ENCODE measurements at places on chromosomes 11 and 22. TPM values are rescaled to one million over a fixed set of nuclear protein-coding genes. Genes with fewer than 3 reads are reported as not detected.

The AQP11 gene
- 4.1 TPM for total RNA-seq

- no peak for DNase-seq
Measured at GRCh38 chr11:59191095-59191494, 19.2 kb downstream of the DTX4 start.

GRCh38 chr11:128497776-128498095, 89.6 kb downstream of the ETS1 start:
- no peak for DNase-seq

GRCh38 chr11:121643479-121644186, 190.9 kb upstream of the SORL1-AS1 start:
- DNase-seq: no peak

- DNase-seq: no peak
Measured at GRCh38 chr22:28132466-28132865, 213.4 kb upstream of the PITPNB start.

DNA sequence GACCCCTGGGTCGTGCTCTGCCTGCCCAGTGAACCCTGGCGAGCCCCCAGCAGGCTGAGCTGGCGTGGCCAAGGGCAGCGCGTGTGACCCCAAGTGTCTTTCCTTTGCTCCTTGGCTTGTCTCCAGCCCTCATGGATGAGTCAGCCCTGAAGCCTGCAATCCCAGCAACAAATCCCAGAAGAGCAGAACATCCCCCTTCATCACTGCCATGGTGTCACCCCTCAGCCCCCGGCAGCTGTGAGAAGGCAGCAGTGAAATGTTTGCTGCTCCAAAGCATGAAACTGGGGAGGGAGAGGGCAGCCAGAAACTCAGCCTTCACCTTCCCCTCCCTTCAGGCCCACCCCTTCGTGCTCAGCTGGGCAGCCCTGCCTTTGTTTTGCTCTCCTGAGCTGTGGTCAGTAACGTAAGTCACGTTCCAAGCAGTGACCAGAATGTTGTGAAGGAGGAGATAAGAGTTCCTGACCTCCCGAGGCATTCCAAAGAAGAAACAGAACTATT, 29.8 kb downstream of the ADAMTS15 start:
- peak; percentile 92 for DNase-seq

GRCh38 chr11:59193587-59194130, 19.1 kb downstream of the MPEG1 start:
- DNase-seq: no peak

DNA sequence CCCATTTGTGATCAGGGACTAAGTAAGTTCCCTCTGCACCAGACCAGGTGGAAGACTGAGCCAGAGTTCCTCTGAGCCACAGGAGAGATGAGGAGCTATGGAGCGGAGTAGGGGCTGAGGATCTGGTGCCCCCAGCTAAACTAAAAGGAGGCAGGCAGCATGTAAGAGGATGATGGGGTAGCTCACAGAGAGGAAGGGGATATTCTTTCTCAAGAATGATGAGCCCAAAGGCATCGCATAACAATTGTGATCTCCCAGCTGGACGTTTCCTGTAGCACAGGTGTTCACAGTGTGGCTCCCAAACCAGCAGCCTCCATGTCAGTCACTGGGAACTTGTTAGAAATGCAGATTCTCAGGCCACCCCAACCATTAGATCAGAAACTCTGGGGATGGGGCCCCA, 24.4 kb downstream of the ADAMTS8 start:
- DNase-seq: no peak

DNA sequence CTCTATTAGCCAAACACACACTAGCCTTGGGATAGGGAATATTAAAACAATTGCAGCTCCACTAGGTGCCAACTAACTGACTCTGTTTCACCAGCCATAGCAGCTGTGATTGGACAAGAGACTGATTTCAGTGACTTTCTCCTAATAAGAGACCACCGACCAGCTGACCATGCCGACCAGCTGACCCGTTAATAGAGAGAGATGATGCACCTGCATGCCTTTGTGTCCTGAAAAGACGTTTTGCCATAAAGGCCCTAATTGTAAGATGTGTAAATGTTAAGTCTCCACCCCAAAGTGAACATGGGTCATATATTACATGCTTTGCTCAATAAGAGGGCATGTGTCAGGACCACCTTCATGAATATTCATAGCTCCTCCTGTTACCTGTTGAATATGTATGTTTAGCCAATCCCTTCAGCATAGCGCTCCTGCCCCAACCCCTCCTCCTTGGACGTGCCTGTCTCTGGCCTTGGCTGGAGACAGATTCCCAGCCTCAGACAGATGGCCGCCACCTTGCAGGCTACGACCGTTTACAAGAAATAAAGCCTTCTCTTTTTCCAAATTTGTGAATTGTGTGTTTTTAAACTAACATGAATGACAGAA, 1.3 kb upstream of the NADSYN1 start:
- DNase-seq: no peak

The NXPE1 gene
- total RNA-seq: 2.2 TPM

- DNase-seq: peak; percentile 11
Measured at GRCh38 chr11:93329936-93330445, 551 bp upstream of the DEUP1 start.

DNA sequence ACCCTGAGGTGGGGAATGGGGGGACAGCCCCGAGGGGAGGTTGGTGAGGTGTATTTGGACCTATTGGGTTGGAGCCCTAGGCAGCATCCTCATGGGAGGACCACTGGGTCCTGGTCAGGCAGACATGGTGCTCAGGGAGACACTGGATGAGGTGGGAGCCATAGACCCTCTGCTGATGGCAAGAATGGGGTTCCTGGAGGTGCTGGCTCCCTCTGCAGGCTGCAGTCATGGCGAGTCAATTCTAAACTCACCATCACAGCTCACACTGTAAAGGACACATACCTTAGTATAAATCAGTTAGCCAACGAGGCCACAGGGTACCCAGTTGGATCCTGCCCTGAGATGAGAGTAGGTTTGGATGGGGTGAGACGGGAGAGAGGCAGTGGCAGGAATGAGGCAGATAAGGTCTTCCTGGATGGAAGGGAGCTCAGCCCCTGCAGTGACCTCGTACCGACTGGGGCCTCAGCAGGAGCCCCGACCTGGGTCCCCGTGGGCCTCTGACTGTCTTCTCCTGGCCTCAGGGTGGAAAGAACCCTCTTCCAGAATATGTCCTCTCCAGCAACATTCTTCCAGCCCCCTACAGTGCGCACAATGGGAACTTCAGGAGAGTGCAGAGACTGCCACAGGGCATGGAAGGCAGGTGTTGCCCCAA, 1.7 kb upstream of the GAB4 start:
- DNase-seq: no peak

DNA sequence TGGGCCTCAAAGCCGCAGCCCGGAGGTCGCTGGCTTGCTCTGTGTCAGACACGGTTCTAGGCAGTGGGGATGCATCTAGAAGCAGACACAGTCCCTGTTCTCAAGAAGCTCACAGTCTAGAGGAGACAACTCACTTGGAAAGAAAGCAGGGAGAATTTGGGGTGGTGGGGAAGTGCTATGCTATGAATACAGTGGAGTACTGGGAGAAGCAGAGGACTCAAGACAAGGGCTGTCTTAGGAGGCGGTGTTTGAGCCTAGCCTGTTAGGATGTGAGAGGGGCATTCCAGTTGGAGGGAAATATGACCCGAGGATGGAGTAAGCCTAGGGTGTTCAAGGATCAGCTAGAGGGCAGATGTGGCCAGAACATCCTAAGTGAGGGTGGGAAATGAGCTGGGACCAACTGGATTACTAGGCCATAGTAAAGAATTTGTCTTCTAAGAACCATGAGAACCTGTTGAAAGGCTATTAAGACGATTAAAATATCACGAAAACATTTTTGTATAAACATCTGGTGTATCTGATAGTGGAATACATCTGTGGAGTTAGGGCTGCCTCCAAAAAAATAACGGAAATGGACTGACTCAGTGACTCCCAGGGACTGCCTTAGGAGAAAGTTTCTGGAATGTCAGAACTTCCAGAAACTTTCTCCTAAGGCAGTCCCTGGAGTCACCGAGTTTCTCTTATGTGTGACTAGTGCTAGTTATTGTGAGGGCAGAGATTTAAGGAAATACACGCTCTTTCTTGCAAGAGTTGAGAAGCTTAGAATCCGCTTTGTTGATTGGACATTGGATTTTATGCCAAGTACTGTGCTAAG, 1.1 kb upstream of the PITPNB start:
- DNase-seq: peak; percentile 81

- DNase-seq: no peak
Measured at GRCh38 chr11:47061429-47062178, 115.1 kb downstream of the ARFGAP2 start.

The HBD gene
- not detected for total RNA-seq

- no peak for DNase-seq
Measured at GRCh38 chr11:97048481-97048880, 658.7 kb downstream of the JRKL start.

- peak; percentile 30 for DNase-seq
Measured at GRCh38 chr22:28247667-28248363, 328.8 kb upstream of the PITPNB start.

DNA sequence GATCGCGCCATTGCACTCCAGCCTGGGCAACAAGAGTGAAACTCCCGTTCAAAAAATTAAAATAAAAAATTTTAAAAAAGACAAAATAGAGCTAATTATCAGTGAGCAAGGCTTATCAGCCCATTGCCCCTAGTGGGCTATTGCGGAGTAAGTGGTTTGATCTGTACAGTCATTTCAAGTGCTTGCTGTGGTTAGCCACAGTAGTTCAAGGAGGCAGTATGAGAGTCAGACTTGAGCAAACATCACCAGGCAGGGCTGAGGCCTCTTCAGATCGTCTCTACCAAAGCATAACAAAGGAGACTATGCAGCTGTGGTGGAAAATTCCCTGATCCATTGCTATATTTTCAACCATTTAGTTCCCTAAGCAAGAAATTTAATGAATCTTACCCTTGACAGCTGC, 4.3 kb upstream of the SBF2 start:
- DNase-seq: no peak

The GGTLC2 gene
- not detected for total RNA-seq

DNA sequence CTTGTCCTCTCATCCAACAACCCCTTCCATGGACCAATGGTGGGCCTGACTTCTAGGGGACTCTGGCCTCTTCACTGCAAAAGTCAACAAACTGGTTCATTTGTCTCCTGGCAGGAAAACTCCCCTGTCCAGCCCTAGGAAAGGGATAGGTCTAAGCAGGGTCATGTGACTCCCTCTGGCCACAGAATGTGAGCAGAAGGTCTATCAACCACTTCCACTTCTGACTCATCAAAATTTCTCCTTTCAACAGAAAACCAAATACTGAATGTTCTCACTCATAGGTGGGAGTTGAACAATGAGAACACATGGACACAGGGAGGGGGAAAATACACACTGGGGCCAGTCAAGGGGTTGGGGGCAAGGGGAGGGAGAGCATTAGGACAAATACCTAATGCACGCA, 1.3 kb upstream of the ISX start:
- no peak for DNase-seq

DNA sequence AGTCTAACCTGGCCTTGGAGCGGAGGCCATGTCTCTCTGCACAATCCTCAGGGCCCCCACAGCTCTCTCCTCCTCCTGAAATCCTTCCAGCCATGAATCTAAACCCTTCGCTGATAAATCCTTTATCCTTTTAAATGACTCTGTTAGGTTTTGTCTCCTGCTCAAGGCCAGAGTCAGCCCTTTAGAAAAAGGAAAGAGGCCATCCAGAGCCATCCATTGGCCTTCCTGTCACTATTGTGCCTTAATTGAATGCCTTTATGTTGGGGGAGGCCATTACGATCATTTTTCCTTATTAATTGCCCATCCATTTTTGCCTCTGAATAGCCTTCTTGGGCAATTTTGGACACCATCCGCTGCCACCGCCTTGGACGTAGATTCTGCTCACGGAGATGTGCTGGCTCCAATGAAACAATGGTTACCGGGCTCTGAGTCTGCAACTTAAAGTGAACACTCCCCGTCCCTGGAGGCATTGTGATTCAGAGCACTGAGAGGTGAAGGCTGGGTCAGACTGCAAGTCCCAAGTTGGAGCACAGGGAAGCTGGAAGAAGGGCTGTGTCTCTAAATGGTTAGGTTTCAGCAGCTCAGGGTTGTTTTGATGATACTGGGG, 213.0 kb upstream of the E2F8 start:
- DNase-seq: no peak

DNA sequence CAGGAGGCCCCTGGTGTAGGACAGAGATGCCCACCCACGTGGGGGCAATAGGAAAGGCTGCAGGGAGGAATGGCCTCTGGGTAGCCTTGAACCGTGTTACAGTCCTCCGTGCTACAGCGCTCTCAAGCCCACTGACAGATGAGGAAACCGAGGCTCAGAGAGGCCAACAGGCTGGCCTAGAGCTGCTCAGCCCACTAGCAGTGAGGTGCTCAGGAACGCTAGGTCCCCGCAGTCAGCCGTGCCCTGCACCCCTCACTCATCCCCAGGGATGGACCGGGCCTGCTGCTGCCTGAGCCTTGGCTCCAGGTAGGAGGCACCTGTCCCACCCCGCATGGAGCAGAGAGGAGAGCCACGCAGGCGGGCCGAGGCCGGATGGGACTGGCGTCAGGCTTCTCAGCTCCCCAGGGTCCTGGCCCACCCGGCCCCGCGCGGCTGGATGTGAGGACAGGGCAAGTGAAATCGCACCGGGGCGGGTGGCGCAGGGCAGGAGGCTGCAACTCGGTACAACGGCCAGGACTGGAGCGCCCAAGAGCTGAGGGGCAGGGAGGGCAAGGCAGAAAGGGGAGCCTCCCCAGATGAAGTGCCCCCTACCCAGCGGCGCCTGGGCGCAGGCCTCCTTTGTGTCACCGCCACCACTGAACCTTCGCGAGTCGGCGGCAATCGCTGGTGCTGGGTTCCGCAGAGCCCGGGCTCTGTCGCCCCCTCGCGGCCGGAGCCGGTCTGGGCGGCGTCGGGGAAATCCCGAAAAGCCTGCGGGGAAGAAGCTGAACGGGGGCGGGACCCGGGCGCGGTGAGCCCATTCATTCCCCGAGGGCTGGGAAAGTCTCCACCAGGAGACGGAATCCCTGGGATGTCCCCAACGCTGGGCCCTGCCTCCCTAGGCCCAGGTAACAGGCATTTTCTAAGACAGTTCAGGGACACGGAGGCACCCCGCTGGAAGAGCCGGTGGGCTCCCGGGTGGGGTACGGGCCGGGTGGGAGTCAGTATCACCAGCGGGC, 8.4 kb upstream of the SLC2A11 start:
- DNase-seq: peak; percentile 73

DNA sequence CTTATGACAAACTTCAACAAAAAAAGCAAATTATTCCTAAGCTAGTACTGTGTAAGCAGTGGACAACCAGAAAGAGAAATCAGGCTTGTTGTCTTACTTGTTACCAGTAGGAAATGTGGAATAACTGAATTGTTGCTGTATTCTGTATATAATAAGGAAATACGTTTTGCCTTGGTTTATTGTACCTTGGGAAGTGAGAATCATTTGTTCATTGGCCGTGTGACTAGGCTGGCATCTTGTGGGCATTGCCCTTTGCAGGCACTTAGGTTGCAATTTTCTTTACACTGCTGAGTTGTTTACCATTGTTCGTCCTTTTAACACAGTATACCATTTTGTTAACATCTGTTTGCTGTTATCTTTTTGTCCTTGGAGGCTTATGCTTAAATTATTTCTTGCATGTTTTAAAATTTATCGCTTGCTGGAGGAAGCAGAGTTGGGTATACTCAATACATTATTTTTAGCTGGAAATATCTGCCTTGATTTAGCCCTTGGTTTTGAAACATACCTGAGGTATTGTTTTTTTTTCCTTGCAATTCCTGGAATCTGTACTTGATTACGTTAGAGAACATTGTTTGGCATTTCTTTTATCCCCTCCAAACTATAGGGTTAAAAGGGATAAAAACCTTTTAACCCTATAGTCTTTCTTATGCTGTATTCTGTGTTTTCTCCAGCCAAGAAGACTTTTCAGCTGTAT, 109.3 kb downstream of the DDX10 start:
- DNase-seq: no peak

Data from umbilical cord (tissue), 2 donors.